SK-MEL-5 (cell line): ENCODE measurements at places on chromosomes 13 and 19.

GRCh38 chr13:33751151-33751550 lies 66.8 kb upstream of the RFC3 start:
- DNase-seq: no peak

GRCh38 chr19:29515706-29516357 lies 10.0 kb upstream of the VSTM2B start:
- DNase-seq: no peak

- DNase-seq: no peak
Measured at GRCh38 chr19:54952591-54953344, 5.4 kb upstream of the NLRP7 start.

DNA sequence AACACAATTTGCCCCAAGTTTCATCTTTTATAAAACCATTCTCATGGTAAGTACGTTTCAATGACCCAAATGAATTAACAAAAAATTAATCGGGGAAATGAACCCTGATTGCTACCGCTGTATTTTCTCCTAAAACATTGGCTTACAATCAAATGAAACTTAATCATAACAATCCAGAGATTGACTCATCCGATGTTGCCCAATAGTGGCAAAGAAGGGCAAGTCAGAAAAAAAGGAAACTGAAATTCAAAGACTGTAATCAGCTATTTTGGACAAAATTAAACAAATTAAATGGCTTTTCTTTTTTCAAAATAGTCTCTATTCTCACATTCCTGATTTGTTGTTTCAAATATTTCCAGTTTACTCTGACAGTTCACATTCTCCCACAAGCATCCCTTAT lies 3.9 kb upstream of the ACOD1 start:
- DNase-seq: no peak

GRCh38 chr19:45640849-45641273 lies 1.7 kb upstream of the EML2 start:
- no peak for DNase-seq

GRCh38 chr19:5997371-5997770 lies 19.4 kb upstream of the RANBP3 start:
- no peak for DNase-seq

DNA sequence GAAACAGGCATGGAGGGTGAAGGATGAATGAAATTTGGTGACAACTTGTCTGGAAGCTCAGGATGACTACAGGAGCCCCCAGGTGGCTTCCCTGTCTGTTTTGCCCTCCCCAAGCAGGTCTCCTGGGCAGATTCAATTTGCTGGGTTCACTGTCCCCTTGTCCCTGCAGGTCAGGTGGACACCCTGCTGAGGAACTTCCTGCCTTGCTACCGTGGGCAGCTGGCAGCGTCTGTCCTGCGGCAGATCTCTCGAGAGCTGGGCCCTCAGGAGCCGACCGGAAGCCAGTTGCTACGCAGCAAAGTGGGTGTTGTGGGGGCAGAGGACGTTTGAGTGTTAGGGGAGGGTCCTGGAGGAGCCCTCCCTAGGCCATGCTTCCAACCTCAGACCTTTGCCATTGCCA lies 19.1 kb downstream of the PGLS start:
- DNase-seq: no peak

DNA sequence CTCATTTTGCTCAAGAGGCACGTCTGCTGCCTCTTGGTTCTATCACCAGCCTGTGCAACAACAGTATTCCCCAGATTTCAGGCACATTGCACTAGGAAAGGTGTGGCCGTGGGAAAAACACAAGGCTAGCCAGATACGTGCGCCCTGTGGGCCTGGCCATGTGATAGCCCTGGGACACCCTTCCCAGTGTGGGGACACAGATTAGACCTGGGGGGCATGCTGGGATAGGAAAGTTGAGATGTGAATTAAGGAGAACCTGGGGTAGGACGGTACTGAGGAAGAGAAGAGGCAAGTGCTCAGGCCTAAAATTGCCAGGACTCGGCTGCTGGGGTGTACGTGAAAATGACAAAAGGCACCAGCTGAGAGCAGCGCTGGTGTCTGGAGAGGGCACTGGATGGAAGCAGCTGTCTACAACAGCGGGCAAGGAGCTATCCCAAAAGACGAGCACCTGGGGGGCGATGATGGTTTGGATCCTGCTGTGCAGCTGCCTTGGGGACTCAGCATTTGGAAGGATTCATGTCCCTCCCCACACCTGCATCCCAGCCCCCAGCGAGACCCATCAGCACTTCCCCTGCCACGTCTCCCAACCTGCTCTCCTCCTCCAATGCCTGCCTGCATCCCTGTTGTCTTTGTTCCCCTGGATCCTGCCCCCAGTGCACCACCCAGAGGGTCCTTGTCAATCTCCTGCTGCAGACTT lies 54.3 kb downstream of the GGACT start:
- no peak for DNase-seq

- no peak for DNase-seq
Measured at GRCh38 chr19:5492635-5493409, 37.6 kb downstream of the ZNRF4 start.

- no peak for DNase-seq
Measured at GRCh38 chr13:35252536-35253205, 223.8 kb downstream of the MAB21L1 start.

DNA sequence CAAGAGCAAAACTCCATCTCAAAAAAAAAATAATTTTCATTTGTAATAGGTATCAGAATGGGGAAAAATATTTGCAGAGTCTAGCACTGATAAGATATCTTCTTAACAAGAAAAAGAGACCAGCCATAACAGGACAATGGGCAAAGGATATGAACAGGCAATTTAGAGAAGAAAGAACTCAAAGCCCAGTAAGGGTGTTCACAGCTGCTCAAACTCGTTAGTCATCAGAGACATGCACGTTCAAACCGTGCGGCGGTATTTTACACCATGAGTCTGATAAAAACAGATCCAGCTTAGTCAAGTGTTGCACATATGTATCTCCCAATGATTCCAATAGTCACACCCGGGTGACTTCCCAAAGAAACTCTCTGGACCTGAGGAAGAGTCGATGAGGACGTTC lies 13.7 kb upstream of the NCCRP1 start:
- DNase-seq: no peak

DNA sequence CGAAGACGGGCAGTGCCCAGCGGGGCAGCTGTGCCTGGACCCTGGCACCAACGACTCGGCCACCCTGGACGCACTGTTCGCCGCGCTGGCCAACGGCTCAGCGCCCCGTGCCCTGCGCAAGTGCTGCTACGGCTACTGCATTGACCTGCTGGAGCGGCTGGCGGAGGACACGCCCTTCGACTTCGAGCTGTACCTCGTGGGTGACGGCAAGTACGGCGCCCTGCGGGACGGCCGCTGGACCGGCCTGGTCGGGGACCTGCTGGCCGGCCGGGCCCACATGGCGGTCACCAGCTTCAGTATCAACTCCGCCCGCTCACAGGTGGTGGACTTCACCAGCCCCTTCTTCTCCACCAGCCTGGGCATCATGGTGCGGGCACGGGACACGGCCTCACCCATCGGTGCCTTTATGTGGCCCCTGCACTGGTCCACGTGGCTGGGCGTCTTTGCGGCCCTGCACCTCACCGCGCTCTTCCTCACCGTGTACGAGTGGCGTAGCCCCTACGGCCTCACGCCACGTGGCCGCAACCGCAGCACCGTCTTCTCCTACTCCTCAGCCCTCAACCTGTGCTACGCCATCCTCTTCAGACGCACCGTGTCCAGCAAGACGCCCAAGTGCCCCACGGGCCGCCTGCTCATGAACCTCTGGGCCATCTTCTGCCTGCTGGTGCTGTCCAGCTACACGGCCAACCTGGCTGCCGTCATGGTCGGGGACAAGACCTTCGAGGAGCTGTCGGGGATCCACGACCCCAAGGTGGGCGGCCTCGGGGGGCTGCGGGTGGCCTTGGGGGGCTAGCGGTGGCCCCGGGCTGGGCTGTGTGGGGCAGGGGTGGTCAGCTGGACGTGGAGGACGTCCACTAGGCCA lies 4.8 kb downstream of the GRIN3B start:
- no peak for DNase-seq

- peak; percentile 87 for DNase-seq
Measured at GRCh38 chr19:55580628-55581144, at the start of gene ZNF579. TSS of gene ZNF579 (minus strand) at chr19:55580848. CDS start at chr19:55579639, 1,209 bp downstream.

DNA sequence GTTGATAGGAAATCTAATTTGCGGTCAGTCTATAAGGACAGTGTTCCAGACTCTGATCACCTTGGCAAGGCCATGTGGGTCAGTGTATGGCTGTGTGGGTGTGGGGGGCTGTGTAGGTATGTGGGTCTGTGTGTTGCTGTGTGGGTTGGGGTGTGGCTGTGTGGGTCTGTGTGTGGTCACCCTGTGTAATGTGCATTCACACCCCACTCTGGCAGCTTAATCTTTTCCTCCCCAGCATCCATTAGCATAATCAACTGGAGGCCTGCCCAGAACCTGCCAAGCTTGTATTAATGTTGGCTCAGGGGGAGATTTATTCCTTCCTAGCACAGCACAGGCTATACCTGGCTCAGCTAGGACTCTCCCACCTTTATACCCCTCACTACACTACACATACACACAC lies 203.2 kb downstream of the TUBA3C start:
- DNase-seq: no peak

GRCh38 chr19:29538651-29539050 lies 12.9 kb downstream of the VSTM2B start:
- DNase-seq: no peak

GRCh38 chr13:30453727-30454126 lies 12.0 kb downstream of the HMGB1 start:
- peak; percentile 57 for DNase-seq

DNA sequence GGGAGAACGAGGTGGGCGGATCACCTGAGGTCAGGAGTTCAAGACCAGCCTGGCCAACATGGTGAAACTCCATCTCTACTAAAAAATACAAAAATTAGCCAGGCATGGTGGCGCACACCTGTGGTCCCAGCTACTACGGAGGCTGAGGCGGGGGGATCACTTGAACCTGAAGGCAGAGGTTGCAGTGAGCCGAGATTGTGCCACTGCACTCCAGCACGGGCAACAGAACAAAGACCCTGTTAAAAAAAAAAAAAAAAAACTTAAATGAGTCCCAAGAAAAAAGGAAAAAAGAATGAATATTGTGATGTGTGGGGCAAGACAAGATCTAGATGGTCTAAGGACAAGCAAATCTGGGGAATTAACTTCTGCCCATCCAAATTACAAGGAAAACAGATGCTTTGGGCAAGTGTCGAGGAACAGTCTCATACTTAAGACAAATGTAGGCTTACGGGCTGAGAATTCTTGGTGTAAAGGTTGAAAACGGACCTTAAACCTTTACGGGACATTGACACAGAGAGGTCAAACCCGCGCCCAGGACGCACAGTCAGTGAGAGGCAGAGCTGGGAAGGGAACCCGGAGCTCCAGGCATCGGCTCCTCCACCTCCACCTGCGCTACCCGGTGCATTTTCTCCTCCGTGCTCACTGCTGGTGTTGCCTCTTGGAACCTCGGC lies 656 bp upstream of the ZNF324 start:
- DNase-seq: no peak

DNA sequence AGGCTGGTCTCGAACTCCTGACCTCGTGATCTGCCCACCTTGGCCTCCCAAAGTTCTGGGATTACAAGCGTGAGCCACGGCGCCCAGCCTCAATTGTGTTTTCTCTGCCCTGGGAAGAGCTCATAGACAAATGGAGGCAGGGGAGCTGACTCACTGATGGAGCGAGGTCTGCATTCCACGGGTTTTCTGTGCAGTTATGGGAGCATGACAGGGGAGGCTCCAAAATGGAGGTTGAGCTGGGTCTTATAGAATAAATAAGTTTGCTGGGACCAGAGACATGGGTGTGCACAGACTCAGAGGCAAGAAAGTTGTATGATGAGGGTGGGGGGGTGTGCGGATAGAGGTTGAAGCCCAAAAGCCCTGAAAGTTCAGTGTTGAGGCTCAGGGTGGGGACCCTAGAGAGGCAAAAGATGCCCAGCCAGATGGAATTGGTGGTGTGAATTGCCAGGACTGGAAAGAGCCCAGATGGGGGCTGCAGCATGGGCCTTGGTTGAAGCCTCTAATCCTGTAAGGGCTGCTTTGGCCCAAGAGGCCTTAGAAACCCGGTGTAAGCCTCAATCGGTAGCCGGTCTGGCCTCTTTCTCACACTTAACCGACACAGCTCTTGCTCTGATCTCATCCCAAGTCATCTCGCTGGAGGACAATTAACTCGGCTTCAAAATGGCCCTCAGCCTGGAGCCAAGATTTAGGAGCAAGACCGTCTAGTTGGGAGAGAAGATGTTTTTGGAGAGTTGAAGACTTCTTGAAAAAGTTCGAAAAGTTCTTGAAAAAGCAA lies 1.9 kb downstream of the TPM4 start:
- DNase-seq: no peak

DNA sequence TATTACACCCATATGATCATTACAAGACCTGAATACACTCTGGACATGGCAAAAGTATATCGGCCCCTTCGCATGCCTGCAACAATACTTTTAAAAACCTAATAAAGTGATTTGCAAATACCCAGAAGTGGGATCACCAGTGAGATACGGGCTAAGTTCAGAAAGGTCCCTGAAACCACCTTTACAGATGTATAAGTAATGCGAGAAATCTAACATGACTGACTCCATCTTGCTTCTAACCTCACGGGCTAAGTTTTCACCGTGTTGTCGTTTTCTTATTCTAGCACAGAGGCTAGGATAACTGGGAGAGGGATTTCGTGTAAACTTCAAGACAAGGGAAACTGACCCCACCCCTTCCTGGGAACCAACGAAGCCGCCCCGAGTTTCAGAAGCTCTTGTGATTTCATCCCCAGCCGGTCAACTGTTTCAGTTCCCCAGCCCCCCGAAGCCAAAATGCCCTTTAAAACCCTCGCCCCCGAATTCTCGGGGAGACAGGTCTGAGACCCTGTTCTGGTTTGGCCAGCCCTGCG lies 703 bp downstream of the NEK3 start:
- DNase-seq: peak; percentile 28

GRCh38 chr19:1045247-1045603 lies 5.3 kb downstream of the ABCA7 start:
- peak; percentile 46 for DNase-seq

- DNase-seq: no peak
Measured at GRCh38 chr13:105740739-105741138, 794.7 kb downstream of the EFNB2 start.

DNA sequence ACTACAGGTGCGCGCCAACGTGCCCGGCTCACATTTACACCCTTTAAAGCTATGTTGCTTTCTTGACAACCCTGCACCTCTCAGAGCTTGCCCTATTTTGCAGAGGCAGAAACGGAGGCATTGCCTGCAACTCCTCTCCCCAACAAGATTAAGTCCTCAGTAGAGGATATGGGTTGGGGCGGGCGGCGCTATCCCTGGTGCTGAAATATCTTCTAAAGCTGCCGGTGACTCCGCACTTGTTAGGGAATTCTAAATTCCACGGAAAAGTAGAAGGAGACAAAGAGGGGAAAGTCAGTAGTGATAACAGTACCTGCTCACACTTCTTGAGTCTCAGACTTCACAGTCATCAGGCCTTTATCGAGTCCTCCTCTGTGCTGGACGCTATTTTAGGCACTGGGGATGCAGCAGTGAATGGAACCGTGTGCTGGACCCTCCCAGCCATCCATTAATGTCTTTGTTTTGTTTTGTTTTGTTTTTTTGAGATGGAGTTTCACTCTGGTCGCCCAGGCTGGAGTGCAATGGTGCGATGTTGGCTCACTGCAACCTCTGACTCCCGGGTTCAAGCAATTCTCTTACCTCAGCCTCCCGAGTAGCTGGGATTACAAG lies 18.0 kb downstream of the SLC5A5 start:
- peak; percentile 35 for DNase-seq

- DNase-seq: no peak
Measured at GRCh38 chr19:17966129-17966483, 801 bp upstream of the KCNN1 start.

GRCh38 chr13:67620665-67621064 lies 390.5 kb upstream of the PCDH9 start:
- DNase-seq: no peak

- peak; percentile 72 for DNase-seq
Measured at GRCh38 chr13:51148952-51149573, 38.0 kb upstream of the C13orf42 start.
